Stimulated activated naive CD4-positive, alpha-beta T cell treated with Interleukin-2 at 50 U/mL for 16 hours (primary cell): ENCODE measurements at places on chromosomes 16 and 17.
A peak's percentile ranks its signal among the peaks of the same experiment; 100 is the strongest.

GRCh38 chr16:5851393-5851982, 753.9 kb upstream of the EEF2KMT start:
- no peak for DNase-seq

DNA sequence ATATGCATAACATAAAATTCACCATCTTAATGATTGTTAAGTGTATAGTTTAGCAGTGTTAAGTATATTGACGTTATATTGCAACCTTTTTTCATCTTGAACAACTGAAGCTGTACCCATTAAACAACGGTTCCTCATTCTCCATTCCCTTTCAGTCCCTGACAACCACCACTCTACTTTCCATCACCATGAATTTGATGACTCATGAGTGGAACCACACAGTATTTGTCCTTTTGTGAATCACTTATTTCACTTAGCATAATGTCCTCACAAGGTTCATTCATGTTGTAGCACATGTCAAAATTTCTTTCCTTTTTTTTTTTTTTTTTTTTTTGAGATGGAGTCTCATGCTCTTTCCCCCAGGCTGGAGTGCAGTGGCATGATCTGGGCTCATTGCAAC, 46.0 kb downstream of the HOXB1 start:
- DNase-seq, result no peak

DNA sequence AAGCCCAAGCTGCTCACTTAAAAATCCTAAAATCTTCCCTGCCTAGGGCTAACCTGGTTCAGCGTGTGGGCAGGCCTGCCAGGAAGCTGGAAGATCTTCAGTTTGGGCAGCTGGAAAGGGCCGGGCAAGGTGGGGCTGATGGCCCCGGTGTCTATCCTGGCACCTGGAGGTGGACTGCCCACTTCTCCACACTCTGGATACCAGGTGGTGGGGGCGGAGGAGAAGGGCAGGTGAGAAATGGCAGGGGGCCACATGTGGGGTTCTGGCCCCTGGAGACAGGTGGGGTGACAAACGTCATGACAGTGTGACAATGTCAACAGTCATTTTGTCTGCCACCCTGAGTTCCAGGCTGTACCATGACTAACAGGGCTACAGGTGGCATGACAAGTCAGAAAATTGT, 78.5 kb upstream of the C16orf82 start:
- DNase-seq, result no peak

DNA sequence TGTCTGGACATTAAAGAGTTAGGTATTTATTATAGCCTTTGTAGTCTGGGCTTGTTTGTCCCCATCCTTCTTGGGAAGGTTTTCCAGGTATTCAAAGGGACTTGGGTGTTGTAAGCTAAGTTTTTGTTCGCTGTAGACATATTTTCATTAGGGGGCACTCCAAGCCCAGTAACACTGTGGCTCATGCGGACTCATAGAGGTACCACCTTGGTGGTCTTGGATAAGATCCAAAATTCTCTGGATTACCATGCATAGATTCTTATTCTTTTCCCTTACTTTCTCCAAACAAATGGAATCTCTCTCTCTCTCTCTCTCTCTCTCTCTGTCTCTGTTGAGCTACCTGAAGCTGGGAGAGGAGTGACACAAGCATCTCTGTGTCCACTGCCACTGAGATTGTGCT, 48.9 kb downstream of the ERCC4 start:
- DNase-seq, result no peak

GRCh38 chr16:55470533-55471371, 8.2 kb upstream of the MMP2 start:
- DNase-seq, result no peak

DNA sequence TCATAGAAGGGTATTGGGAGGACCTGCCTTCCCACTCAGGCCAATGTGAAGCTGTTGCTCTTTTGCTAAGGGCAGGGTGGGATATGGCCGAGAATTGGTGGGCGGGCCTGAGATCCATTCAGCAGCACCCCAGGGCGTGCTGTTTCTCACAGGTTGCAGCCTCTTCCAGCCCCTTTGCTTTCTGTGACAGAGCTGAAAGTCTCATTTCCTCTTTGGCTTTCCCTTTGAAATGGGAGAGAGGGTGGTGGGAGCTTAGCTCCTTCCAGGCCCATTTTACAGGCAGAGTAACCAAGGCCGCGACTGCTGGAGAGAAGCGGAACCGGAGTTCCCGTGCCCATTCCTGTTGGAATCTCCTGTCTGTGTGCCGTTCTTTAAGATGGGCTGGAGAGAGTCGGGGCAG, 183.0 kb downstream of the RAB11FIP4 start:
- DNase-seq, result no peak

DNA sequence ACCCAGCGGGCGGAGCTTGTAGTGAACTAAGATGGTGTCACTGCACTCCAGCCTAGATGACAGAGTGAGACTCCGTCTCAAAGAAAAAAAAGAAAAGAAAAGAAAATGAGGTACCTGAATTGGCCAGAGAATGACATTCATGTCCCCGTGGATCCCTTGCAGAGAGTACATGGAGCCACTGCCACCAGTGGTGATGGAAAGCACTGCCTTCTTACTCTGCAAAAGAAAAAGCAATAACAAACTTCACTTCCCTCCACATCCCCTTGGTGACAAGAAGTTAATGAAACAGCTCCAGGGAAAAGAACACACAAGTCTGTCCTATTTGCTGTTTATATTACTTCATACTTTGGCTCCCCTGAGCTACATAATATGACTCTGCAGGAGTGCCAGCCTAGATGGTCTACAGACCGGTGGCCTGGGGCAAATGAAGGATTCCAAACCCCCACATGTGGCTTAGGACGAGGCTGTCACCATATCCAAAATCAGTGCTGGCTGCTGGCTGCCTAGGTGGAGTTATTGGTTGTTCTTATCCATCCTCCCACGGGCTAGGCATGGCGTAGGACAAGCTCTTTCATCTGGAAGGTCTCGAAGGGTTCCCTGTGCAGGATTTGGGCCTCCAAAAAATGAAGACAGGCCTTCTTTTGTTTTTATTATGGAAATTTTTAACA, 13.3 kb downstream of the NQO1 start:
- DNase-seq, result no peak

GRCh38 chr16:8630255-8630953, 8.9 kb downstream of the METTL22 start:
- no peak for DNase-seq

GRCh38 chr17:74579900-74580299, 12.2 kb downstream of the CD300LD start:
- DNase-seq, result no peak

DNA sequence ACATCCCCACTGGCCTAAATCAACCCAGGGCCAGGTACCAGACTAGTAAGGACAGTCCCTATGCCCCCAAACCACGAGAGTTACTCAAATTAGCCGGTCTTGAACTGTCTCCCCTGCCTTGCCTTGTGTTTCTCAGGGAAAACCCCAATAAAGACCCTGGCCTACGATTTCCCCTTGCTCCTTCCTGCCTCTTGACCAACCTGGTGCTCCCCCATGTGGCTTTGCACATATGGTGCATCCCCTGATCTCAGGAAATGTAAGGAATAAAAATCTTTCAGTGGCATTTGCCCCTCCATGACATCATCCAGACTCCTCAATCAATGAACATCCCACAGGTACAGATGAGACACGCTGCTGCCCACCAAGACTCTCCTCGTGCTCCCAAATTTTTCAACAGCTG, 87.9 kb downstream of the ZNF18 start:
- DNase-seq, result no peak

GRCh38 chr17:70310221-70310672, 140.9 kb downstream of the KCNJ2 start:
- DNase-seq, result no peak

- DNase-seq, result no peak
These were observed 26.0 kb downstream of the DCUN1D3 start for GRCh38 chr16:20874088-20874581.

- DNase-seq, result peak; percentile 31
These were observed 4.0 kb upstream of the ABCC3 start for GRCh38 chr17:50630524-50631194.

DNA sequence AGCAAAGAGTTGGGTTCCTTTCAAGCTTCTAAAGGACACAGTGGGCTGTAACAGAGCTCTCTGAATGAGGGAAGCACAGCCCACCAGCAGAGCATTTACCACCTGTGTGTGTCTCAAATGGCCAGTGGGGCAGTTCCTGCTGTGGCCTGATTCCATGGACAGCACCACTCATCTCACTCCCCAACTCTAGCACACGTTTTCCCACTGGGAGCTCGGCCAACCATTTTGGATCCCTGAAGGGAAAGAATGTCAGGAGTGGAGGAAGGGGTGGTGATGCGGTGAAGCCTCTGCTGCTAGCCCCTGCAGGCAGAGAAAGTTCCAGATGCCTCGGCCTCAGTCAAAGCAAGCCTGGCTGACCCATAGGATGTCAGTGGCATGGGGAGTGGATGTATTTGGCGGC, 86.6 kb downstream of the PLXDC1 start:
- DNase-seq, result no peak

GRCh38 chr17:48749621-48750553, 21.3 kb upstream of the HOXB13 start:
- no peak for DNase-seq
